Sigmoid colon (tissue), 7 donors: ENCODE measurements at places on chromosomes 12 and 14. TPM values are rescaled to one million over a fixed set of nuclear protein-coding genes. Genes with fewer than 3 reads are reported as not detected.

GPR84 gene
- total RNA-seq: 0.54 TPM

KRT2 gene
- total RNA-seq: not detected

LHX5 gene
- total RNA-seq: not detected

SYNE3 gene
- 11.8 TPM for total RNA-seq

SERPINA5 gene
- 9.3 TPM for total RNA-seq

CKAP4 gene
- total RNA-seq: 23.5 TPM

GPX2 gene
- total RNA-seq: 1.9 TPM

ISM2 gene
- 0.36 TPM for total RNA-seq
